Ovary (tissue), 10 donors: ENCODE measurements at places on chromosomes 5 and 9. TPM values are rescaled to one million over a fixed set of nuclear protein-coding genes. Genes with fewer than 3 reads are reported as not detected.

Gene MSMP
- total RNA-seq, result 0.40 TPM

Gene ADCY2
- 12.3 TPM for total RNA-seq

DNA sequence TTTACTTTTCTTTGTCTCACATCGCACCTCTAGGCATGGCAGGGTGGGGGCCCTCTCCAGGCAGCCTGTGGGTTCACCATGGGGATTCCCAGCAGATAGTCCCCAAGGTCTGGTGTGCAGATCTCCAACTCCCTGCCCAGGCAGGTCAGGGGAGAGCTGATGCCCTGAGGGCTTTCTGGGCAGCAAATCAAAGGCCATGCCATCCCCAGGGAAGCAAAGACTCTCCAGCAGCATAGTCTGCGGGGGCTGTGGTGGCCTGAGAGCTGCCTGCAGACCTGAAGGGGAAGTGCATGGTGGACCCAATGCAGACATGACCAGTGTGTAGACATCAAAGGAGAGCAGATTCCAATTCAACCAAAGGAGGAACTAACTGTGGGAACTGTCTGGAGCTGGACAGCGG lies 7.7 kb downstream of the NEURL1B start:
- DNase-seq, result no peak

DNA sequence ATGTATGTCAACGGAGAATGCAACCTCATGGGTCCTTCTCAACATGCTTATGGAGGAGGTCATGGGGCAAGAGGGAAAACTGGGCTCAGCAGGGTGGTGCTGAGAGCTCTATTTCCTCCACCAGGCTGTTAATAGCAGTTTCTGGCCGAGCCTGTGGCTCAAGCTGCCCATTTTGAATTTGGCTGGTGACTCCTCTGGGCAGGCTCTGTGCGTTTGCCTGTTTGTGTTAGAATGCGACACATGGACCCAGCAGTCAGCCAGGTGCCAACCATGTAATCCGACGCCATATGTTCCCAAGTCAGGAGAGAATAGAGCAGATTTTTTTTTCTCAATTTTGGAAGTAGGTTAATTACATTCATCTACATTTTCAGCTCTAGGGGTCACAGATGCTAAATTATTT lies 387.7 kb upstream of the CLINT1 start:
- DNase-seq, result no peak

GRCh38 chr5:173065155-173065554 lies 9.0 kb downstream of the CREBRF start:
- no peak for DNase-seq

Gene CTXN3
- not detected for total RNA-seq

- DNase-seq, result no peak
Observed at GRCh38 chr5:130985776-130986175, 179.3 kb downstream of the HINT1 start.

Gene SAXO1
- total RNA-seq, result not detected

- no peak for DNase-seq
Observed at GRCh38 chr5:109614301-109614700, 75.4 kb upstream of the MAN2A1 start.

Gene NUTM2F
- not detected for total RNA-seq

DNA sequence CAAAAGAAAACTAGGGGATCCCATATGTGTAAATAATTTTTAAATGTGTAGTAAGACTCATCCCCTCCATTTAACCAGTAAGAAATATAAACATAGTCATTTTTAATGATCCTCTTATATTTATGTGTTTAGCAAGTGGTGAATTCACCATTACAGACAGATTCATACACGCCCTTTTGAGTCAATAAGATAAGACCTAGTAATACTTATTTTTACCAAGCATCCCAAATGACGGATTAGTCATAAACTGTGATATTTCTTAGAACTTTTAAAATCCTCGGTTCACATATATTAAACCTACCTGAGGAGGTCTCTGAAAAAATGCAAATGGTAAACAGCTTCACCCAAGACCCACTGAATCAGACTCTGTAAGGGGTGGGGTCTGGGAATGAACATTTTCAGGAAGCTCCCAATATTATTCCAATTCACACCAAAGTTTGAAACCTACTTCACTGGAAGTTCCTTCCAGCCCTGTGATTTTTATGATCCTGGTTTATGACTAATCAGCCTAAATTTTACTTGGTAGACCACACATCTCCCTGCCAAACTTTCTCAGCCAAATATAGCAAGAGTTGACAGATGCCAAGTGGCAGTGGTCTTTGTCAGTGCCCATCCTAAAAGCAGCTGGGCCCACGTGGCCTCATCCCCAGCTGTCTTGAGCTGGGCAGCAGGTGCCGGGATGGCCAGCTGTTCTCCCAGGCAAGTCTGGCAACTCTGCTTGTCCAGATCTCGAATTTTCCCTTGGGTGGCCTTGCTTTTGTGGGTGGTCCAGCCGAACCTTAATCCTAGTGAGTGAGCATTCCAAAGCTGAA lies 559.0 kb upstream of the RGMB start:
- DNase-seq, result no peak

DNA sequence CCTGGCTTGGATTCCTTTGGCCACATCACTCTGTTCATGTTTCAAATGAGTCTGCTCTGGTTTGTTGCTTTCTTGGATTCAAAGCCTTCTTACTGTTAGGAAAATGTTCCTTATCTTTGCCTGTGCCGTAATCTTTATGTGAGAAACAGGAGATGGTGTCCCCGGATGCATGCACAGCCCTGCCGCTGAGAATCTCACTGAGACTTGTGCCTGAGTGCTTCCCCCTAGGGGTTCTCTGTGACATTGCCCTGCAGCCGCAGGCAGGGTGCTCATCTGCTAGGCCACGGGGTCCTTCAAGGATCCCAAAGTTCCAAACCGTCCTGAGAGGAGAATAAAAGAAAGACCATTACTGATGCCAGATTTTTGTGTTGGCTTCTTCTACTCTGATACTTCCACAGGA lies 81.4 kb upstream of the ANKRD55 start:
- DNase-seq, result no peak

Gene CMYA5
- 51.7 TPM for total RNA-seq

GRCh38 chr9:2319421-2319820 lies 302.2 kb upstream of the VLDLR start:
- no peak for DNase-seq

- no peak for DNase-seq
Observed at GRCh38 chr9:98786750-98787510, 9.4 kb downstream of the ANKS6 start.

DNA sequence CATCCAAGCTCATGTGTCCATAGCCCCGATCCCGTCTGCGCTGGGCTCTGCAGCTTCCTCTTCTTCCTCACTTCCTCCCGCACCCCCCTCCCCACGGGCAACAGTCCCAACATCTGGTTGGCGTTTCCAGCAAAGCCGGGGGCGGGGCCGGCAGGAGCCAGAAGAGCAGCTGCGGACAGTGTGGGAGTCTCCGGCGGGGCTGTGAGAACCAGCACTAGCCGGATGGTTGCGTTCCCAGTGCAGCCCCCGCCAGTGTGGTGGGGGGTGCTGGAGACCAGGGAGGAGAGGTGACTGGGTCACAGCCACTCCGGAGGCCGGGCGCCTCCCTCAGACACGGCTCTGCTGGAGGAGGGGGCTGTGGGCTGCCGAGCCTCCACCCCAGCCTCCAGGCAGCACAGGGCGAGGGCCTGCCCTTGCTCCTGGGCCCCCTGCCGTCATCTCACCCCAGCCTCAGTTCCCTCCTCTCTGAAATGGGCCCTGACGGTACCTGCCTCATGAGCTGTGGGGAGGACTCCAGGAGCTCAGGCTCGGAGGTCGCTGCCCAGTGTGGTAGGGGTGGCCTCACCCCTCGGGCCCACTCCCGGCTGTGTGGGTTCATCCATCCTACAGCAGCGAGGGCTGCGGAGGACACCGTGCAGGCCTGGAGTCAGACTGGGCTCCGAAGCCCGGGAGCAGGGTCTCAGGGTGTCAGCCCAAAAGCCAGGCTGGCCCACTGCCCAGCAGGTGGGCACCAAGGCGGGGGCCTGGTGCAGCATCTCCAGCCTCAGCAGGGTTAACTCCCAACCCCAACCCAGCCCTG lies 41.5 kb upstream of the NOTCH1 start:
- peak; percentile 74 for DNase-seq

DNA sequence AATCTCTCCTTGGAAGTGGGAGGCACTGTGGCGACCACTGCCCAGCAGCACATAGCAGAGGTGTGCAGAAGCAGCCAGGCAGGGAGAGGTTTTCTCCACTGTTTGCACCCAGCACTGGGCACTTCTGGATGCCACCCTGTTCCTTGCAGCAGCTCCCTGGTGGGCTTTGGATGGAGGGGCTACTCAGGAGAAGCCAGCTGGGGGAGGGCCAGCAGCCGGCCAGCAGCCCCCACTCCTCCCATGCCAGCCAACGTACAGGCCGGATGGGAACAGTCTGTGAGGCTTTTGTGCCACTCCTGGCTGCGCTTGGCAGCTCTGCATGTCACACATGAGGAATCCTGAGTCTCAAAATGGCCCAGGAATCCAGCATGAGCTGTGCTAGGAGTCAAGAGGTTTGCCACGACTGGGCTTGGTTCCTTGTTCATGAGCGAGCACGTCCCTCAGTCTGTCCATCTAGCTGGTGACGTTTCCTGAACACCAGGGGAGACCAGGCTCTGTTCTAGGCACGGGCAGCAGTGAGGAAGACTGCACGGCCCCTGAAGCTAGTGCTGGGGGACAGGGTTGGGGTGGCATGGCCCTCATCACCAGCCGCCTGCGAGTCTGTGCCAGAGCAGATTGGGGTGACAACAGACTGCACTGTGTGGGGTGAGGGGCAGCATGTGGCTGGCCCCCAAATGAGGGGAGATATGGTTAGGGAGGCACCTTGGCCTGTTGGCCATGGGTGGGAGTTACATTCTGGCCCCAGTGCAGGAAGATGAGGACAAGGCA lies 10.1 kb downstream of the PHF2 start:
- no peak for DNase-seq

DNA sequence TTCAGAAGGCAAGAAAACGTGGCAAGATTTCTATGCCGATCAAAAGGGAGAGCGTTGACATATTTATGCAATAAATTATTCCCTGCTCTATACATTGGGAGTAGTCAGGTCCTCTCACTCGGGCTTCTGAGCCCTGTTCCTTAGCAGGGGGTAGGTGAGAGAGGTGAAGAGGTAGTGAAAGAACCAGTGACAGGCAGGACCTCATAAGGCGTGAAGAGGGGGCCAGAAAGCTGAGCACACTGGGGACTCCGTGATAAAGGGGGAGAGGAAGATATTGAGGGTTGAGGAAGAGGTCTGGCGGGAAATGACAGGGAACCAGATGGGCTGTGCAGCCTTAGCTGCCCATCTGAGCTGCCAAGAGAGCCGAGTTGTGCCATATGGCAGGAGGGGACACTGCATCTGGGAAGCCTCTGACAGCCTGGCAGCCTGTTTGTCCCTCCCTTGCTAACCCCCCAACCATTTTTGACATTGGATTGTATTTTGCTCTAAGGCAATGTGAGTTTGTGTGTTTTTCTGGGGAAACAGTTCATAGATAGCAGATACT lies 782 bp upstream of the CDC20B start:
- DNase-seq, result no peak

- no peak for DNase-seq
Observed at GRCh38 chr5:91257301-91257700, 125.8 kb downstream of the ARRDC3 start.

Gene SPATA6L
- 2.1 TPM for total RNA-seq

Gene RMRP
- total RNA-seq, result 15,130 TPM

DNA sequence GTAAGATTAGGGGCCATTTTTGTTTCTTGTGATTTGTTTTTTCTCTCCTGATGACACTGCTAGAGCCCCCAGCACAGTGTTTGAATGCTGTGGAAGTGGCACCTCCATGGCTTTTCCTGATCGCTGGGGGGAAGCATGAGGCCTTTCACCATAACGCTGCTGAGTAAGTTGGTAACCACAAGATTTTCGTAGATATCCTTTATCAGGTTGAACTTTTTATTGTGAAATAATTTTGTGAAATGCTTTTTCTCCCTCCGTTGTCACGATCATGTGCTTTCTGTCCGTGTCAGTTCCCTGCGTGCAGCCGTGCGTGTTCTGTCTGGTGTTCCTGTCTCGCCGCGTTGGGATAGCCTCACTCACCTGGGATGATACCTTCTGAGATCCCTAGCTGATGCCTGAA lies 59.4 kb downstream of the EHMT1 start:
- no peak for DNase-seq

GRCh38 chr9:105360344-105360743 lies 87.5 kb upstream of the FSD1L start:
- no peak for DNase-seq

Gene SLCO6A1
- total RNA-seq, result not detected

Gene LCN9
- total RNA-seq, result not detected

GRCh38 chr5:110112348-110112747 lies 422.6 kb downstream of the MAN2A1 start:
- DNase-seq, result no peak

DNA sequence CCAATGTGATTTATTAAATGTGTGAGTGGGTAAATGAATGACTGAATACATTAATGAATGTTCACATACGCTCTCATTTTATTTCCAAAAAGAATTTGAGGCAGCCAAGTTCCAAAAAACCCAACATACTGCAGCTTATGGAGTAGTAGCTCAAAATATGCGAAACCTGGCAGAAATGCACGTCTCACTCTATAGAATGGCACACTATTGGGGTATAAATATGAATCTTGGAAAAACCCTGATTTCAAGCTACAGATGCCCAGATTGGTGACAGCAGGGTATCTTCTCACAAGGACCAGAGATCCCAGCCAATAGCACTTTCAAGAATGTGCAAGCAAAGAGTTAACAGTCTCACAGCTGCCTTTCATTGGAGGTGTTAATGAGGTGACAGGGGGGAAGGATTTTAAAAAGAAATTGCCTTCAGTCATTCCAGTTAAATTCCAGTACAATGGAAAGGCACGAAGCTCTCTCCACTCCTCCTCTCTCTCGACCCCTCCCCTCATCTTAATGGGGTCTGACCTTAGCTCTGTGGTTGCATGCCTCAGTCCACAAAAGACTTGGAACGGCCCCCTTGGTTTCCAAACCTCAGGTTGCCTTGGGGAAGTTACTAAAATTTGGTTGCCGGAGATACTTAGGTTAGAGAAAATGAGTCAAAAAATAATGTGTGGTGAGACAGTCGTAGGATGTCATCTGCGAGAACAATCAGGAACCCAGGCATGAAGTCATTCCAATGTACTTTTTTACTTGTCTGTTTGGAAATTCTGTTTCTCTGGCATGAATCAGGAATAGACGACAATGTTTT lies 307.4 kb downstream of the NFIB start:
- no peak for DNase-seq

- DNase-seq, result no peak
Observed at GRCh38 chr5:50808406-50808805, 142.0 kb downstream of the PARP8 start.

GRCh38 chr5:32182463-32183063 lies 8.4 kb upstream of the GOLPH3 start:
- DNase-seq, result no peak

- DNase-seq, result no peak
Observed at GRCh38 chr5:153835891-153836515, 202.7 kb downstream of the FAM114A2 start.

- no peak for DNase-seq
Observed at GRCh38 chr9:76423216-76424177, 29.3 kb upstream of the RFK start.

Gene MUSK
- total RNA-seq, result 0.27 TPM

Gene ASPN
- total RNA-seq, result 12.9 TPM

DNA sequence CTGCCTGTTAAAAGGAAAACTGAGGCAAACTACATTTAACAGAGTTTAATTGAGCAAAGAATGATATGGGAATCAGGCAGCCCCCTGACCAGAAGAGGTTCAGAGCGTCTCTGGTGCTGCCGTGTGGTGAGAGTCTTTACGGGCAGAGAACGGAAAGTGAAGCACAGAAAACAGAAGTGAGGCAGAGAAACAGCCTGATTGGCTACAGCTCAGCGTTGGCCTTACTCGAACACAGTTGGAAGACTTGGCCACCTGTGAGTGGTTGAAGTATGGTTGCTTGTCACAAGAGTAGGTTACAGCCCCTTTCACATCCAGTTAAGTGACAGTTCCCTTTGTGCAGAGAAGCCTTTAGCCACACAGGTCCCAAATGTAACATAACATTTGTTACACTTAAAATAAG lies 16.9 kb upstream of the FBP1 start:
- DNase-seq, result no peak

Gene CYSTM1
- total RNA-seq, result 43.6 TPM
